Activated naive CD4-positive, alpha-beta T cell treated with Interleukin-2 at 50 U/mL for 16 hours (primary cell): ENCODE measurements at places on chromosomes 7 and 10.

GRCh38 chr7:35831208-35831607, 30.4 kb downstream of the SEPTIN7 start:
- no peak for DNase-seq

DNA sequence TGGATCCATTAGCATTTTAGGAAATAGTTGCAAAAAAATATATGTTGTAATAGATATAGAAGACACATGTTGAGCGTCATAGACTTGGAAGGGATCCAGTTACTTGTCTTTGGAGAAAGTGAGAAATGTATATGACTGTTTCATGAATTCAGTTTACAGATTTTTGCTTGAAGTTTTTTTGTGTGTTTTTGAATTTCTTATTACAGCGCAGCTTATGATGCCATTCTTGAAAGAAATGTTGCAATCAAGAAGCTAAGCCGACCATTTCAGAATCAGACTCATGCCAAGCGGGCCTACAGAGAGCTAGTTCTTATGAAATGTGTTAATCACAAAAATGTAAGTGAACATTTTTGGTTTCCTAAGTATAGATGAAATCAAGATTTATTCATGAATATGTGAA, 98.2 kb downstream of the MAPK8 start:
- no peak for DNase-seq

GRCh38 chr7:98840096-98840495, 29.7 kb downstream of the TMEM130 start:
- DNase-seq: no peak

DNA sequence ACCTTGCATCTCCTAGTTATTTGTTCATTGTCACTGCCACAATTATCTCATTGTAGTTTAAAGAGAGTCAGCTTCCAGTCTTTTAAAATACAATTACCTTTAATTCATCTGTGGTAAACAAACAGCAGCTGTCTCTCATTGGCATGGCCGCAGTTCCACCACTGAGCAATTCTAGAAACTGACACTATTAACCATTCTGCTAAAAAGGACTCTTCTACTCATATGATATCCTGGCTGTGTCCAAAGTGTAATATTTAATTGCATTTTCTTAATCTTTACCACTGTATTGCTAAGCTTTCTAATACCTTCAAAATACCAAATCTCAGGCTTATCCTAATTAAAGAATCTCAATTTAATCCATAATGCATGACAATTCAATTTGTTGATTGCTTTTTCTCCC, 639.0 kb downstream of the AUTS2 start:
- no peak for DNase-seq

DNA sequence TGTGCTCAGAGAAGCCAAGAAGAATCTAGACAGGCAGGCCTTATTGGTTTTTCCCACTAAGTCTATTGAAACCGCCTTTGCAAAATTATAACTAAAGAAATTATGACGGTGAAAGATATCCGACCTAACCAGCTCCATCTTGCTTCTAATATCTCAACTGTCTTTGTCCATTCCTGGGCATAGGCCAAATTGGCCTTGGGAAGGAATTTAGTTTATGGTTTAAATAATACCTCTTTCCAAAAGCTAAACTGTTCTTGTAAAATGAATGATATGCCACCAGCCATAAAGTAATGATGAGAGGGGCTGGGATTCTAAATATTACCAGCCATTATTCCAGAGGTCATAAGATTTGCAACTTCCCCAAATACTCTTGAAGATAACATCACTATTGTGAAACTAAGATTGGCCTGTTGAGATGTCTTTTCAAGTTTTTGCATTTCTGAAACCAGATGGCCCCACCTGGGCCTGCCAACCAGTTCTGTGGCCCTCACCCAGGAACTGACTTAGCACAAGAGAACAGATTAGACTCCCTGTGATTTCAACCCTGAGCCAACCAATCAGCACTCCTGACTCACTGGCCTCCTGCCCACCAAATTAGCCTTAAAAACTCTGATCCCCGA, 41.2 kb upstream of the SLC35G1 start:
- DNase-seq: no peak

- DNase-seq: no peak
Observed at GRCh38 chr7:128022631-128023532, 8.4 kb downstream of the LRRC4 start.
